Stimulated activated naive CD4-positive, alpha-beta T cell treated with Interleukin-2 at 50 U/mL for 16 hours (primary cell): ENCODE measurements at places on chromosomes 4 and X.

GRCh38 chrX:31219174-31219573 is 147.3 kb upstream of the FTHL17 start:
- no peak for DNase-seq

GRCh38 chr4:176363072-176363471 is 43.3 kb downstream of the SPCS3 start:
- DNase-seq = no peak

- no peak for DNase-seq
These were observed 1.6 kb downstream of the CLOCK start for GRCh38 chr4:55545151-55545550.

GRCh38 chrX:16096141-16096540 is 27.2 kb upstream of the GRPR start:
- DNase-seq = no peak

GRCh38 chr4:175273995-175274753 is 356.0 kb downstream of the ADAM29 start:
- no peak for DNase-seq

GRCh38 chr4:87257523-87257922 is 37.1 kb upstream of the KLHL8 start:
- DNase-seq = no peak

DNA sequence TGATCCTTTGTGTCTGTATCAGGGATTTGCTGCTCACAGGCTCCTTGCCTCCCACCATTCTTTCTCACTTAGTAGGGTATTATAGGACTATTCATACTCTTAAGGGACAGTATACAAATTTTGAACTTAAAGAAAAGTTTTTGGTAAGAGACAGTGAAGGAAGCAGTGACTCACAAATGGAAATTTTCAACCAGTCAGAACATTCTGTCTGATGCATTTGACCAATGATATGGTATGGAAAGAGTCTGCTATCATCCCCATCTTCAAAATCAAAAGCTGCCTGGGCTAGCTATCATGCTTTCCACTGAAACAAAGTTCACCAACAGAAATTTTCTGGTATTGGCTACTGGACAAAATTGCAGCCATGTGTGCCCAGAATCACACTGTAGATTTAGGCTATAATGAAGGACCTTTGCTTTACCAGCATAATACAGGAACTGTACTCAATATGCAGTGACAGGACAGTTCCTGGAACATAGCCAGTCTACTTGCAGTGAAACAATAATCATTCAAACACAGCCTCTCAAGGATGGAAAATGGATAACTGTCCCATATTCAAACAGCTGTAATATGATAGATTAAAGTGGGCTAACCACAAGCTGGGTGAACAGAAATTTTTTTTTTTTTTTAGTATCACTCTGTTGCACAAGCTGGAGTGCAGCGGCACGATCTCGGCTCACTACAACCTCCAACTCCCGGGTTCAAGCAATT is 109.0 kb upstream of the ACSL4 start:
- DNase-seq = no peak

DNA sequence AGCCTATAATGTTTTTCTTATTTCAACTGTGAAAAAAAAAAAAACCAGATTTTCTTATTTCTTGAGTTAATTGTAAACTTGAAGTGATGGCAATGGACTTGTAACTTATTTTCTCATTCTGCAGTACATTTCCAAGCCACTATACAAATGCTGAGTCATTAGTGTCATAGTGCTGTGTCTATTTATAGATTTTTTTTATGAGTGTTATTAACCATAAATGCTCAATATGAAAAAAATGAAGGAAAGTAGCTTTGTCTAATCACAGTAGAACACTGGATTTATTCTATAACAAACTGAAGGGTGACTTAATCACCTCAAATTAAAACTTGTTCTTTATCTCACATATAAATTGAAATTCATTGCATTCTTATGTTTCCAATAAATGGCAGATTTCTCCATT is 718.6 kb downstream of the CCSER1 start:
- DNase-seq = no peak

DNA sequence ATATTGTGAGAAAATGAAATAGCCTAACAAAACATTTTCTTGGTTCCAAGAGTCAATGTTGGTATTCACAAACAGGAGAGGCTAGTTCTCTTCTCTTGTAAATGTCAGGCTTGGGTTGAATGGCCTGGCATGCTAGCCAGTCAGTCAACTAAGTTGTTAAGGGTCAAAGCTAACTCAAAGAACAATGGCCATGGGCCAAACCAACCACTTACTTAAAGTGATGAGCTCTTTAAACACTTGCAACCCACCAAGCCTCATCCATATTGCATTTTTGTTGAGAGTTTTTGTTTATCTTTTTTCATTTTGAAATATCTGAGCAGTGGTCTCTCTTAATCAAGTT is 394.5 kb downstream of the RAB28 start:
- no peak for DNase-seq

GRCh38 chrX:637660-638481 is 7.3 kb downstream of the SHOX start:
- DNase-seq = no peak

GRCh38 chr4:121800638-121800960 is 524 bp upstream of the EXOSC9 start:
- no peak for DNase-seq

DNA sequence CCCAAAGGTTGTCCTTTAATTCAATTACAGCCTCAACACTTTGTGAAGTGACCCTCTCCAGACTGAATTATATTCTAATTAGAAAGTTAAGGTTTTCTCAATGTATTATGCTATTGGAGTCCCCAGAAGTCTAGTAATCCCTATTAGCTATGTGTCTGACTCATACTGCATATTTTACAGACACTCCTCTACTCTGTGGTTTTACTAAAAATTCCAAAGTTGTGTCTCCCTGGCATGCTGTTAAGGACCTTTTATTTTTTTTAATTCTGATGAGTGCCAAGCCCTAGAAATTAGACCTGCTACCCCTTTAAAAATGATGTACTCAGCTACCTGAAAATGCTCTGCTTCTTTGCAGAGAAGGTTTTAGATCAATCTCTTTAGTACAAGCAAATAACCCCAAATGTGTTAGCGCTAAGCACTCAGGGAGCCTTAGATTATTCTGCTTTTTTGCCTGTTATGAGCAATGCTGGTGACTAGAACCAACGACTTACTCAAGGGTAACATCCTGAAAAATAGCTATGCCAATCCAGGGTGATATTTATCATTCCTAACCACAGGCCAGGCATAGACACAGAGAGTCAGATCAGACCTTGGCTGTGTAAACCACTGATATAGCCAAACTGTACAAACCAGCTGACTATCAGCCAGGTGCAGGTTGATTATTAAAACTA is 26.1 kb upstream of the CXCL13 start:
- no peak for DNase-seq

DNA sequence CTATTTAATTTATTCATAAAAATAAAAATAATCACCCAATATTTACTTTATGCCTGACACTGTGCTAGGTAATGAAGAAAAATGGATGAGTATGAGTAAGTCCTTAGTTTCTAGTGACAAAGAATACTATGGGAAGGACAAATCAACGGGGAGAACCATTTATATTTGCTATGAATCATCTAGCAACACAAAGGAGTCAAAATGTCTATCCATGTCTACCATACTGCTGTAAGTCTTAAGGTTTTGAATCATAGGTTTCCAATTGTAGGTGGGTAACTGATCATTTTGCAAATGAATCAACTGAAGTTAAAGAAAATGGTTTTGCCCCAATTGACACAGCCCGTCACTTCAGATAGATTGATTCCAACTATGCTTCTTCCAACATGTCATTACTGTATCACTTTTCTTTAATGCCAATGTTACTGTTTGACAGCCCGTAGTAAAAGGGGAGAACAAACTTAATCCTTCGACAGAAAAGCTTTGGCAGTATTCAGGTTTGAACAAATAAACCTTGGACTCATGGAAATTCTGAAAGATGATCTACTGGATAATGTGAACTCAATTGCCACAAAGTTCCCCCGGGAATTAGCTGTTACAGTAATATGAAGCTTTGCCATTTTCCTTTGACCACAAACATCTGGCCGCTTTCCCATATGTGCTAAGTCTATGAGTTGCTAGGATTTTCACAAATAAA is 3.2 kb downstream of the TDO2 start:
- no peak for DNase-seq

- DNase-seq = no peak
These were observed 90.7 kb downstream of the CDS1 start for GRCh38 chr4:84673475-84674240.

GRCh38 chr4:119597377-119597776 is 31.2 kb downstream of the PDE5A start:
- no peak for DNase-seq

DNA sequence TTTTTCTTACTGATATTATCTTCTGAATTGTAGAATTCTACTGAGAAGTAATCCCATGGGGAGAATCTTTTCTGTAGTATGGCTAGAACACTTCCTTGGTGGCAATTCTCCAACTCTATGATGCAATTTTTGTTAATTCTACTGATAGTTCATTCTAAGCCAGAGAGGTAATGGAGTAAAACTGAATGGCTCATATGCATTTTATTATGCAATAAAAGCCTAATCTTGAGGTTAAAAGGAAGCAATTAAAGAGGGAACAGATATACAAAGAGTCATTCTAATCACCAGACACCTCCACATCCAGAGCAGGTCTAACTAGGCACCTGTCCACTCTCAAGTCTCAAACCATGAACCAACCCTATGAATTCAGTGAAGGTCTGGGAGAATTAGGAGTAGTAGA is 9.7 kb downstream of the RAP2C start:
- no peak for DNase-seq

GRCh38 chr4:26235500-26235899 is 85.3 kb upstream of the RBPJ start:
- no peak for DNase-seq

DNA sequence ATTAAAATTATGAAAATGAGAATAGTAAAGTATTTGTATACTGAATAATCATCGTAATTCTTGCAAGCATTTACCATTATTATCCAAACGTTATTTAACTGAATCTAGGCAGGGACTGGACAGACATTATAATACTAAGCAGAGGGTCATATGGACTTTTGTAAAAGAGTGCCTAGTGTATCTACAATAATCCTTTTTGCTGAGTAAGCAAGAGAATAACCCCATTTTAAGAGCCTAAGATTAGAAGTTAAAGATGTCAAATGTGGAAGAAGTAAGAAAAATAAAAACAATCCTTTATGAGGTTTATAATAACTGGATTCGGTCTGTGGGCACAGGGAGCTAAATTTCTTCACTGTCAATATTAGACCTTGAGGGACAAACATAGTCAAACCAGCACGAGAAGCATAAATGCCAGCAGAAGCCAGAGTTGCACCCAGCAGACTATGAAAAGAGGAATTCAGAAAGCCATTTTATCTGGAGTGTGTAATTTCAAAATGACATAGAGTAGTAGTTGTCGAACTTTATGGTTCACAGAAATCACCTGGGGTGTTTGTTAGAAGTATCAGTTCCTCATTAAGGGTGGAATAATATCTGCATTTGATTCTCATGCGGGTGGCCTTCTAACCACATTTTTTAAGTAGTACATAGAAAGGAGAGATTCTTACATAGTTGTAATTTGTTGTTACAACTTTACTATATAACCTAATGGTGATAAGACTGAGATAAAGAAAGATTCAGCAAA is 39.7 kb upstream of the DCLK2 start:
- no peak for DNase-seq

GRCh38 chr4:1767770-1768366 is 25.2 kb upstream of the FGFR3 start:
- peak; percentile 27 for DNase-seq

DNA sequence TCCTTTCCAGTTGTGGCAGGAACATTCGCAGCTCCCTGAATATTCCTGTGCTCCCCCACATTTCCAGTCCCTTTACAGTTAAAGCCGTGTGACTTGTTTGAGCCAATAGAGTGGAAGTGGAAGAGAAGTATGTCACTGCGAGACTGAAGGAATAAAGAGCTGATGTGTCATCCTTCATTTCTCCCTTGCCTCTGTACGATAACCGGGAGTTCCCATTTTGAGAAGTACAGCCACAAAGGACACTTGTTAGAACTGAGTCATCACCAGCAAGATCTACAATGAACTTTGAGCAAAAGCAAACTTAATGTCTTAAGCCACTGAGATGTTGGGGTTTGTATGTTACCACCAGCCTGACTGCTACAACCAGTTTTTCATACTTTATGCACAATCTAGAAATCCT is 92.3 kb downstream of the SPRY1 start:
- DNase-seq = no peak

- DNase-seq = no peak
These were observed 19.1 kb downstream of the CD99 start for GRCh38 chrX:2710041-2710840.

- DNase-seq = peak; percentile 84
These were observed at the start of gene BEX2 for GRCh38 chrX:103310555-103311398. BEX2 (minus strand) TSS chrX:103310990; CDS start chrX:103309976, 1,014 bp downstream.

DNA sequence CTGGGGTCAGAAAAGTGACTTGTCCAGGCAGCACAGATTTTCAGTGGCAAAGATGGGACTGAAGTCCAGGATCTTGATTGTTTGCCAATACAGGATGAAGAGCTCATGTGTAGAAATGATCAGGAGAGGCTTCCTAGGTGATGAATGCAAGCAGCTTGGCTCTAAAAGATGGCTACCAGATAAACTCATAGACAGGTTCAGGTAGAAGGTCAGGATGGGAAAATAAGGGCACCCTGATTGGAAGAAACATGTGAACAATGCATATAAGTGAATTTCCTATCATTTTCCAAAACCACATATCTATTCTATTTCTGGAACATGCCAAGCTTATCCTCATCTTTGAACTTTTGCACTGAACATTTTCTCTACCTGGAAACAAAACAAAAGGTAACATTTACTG is 87.7 kb downstream of the FAM13A start:
- DNase-seq = no peak

DNA sequence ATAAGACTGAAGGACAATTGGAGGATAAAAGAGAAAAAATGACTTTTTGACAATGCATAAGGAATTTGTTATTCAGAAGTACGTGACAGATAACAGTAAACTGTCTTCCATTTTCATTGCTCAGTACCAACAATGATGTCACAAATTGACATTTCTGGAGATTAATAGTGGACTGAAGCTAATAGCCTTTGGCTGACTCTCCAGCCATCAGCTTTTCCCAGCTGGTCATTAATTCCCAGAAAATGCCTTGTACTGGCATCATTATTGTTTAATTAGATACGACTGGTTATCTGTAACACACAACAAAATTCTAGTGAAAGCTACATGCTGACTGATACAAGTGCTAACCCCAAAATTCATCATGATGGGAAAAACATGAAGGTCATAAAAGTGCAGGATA is 147.9 kb upstream of the FGF13 start:
- no peak for DNase-seq
